ENCODE measurements at places on chromosomes 5 and 9.

- no peak for DNase-seq
These were observed 6.4 kb downstream of the GABBR2 start for GRCh38 chr9:98702340-98702739.

DNA sequence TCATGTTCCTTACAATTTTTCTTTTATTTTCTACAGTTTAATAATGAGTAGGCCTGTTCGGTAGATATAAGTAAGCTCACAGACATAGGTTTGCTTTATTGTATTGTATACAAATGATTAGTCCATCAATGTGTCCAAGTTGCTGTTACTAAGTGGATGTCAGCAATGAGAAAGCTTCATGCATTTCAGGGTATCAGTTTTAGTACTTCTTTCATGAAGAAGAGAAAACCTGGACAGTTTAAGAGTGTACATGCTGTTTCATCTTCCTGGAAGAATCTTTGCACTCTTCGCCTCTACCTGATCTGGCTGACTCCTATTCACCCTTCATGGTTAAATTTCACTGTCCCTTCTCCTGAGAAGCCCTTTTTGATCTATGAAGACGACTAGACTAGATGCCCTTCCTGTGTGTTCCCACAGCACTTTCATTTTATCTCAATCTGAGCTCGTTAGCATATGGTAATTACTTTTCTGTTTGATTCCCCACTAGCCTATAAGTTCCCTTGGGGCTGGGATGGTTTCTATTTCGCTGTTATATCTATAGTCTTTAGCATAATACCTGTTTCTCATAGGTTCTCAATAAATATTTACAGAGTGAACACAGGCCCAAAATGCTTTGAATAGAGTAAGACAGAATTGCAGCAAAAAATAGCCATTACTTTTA lies 70.7 kb downstream of the CETN3 start:
- no peak for DNase-seq

- no peak for DNase-seq
These were observed 5.2 kb upstream of the RPL26L1 start for GRCh38 chr5:172953776-172954675.

DNA sequence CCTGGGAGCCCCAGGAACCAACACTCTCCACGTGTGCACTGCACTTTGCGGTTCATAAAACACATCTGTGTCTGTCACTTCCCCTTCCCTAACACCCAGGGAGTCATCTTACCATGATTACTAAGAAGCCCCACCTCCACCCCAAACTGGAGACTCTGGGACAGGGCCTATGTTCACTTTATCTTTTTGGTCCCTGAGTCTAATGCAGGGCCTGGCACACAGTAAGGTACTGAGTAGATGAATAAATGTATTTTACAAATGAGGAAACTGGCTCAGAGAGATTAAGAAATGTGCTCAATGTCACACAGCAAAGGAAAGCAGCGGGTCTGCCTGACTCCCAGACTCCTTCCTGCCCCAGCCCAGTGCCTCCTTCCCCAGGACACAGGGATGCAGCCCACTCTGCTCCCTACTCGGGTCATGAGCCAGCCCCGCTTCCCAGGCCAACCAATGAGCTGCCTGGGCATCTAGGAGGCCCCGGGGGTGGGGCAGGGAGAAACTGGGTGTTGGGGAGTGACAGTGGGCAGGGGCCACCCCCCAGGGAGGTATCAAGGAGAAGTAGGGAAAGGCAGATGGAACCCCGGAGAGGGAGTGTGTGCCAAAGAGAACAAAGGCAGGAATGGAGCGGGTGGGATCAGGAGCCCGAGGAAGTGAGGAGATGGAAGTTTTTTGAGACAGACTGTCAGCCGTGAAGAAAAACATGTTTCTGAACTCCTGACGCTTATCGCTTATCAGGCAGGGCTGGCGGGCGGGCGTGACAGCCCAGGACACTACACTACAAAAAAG lies 30.5 kb downstream of the SHB start:
- DNase-seq, result no peak

DNA sequence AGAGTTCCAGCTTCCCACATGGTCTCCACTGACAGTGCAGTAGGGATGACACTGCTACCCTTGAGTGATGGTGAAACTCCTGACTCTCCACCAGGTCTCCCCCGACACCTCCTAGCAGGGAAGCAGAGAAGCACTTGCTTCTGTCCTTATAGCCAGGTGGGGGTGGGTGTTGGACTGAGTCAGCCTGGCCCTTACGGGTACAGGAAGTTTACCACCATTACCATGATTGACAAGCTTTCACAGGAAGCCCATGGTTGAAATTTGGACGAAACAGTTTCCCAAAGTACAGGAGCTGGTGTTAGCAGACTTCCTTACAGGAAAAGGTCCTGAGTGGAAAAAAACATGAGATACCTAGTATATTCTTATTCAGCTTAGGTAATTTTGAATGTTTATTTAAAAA lies 3.1 kb upstream of the FBXL7 start:
- no peak for DNase-seq

- DNase-seq, result no peak
These were observed 606.3 kb upstream of the ITGA1 start for GRCh38 chr5:52181403-52181802.

DNA sequence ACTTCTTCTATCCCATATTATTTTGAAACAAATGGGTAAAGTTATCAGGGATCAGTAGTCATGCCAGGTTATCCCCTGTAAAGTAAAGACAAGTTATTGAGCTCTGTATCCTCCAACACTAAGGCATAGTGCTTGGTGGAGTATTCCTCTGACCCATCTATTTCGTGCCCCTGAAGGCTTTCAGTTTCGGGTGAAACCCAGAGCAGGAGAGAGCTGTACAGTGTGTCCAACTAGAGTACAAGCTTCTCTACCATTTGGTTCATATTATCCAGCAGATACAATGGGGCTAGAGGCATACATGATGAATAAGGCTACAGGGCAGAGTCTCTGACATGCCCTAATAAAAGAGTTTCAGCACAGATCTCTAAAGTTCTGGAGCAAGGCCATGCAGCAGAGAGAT lies 3.2 kb upstream of the SLC22A4 start:
- no peak for DNase-seq

- no peak for DNase-seq
These were observed 974.2 kb upstream of the C9orf72 start for GRCh38 chr9:28547527-28547926.

- DNase-seq, result no peak
These were observed 282.7 kb upstream of the POU5F2 start for GRCh38 chr5:94024101-94024500.

DNA sequence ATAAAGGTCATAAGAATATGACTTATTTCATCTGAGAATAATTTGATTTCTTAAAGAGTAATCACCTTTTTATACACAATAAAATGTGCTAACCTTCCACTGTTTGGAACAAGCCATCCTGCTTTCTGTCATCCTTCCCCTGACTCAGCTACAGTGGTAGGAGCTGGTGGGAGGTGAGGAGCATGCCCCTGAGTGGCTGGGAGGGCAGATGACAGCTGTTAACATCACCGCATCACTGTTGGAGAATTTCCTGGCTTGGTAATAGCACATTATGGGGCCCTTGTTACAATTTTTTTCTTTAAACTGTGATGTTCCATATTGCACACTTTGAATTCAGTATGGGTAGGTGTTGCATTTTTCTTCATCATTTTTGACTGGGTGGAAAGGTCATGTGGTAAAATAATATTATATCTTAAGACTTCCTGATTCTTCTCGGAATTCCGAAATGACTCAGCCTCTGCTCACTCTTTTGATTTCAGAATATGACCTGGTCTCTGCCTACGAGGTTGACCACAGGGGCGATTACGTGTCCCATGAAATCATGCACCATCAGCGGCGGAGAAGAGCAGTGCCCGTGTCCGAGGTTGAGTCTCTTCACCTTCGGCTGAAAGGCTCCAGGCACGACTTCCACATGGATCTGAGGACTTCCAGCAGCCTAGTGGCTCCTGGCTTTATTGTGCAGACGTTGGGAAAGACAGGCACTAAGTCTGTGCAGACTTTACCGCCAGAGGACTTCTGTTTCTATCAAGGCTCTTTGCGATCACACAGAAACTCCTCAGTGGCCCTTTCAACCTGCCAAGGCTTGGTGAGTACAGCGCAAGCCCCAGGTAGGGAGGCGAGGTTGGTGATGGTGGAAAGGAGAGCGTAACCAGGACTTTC lies 5.8 kb downstream of the ADAMTS16 start:
- no peak for DNase-seq

- no peak for DNase-seq
These were observed 87.2 kb upstream of the DMRT1 start for GRCh38 chr9:754150-754931.

DNA sequence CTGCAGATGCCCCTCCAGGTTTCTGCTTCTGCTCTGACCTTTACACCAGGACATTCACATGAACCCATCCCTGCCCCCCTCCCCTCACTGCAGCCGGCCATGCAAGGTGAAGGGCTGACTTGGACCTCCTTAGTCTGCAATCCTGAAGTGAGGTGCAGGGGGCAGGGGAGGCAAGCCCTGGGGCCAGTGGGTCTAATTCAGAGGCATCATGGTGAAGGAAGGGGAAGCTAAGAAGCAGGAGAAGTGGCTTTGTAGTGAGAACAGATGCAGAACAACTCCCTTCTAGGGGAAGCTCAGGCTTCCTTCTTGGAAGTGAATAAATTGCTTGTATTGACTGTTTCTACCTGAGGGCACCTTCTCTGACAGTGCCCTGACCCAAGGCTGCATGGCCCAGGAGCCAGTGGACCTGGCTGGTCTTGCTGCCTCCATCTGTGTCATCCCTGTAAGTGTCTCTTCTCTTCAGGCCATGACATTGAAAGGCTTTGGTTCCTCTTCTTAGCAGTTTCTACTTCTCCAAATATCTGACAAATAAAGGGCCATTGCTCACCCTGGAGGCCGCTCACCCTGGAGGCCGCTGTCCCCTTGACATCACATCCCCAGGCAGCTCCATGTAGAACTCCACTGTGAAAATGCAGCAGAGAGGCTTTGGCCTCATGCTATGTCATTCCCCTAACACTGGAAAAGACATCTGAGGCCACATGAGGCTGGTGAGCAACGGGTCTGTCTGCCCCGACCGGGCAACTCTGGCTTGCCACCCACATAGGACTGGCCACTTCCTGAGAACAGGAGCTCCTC lies 55.3 kb downstream of the GADD45G start:
- no peak for DNase-seq

- DNase-seq, result no peak
These were observed 366 bp downstream of the EPB41L4A start for GRCh38 chr5:112418659-112419163.

GRCh38 chr5:137091472-137091871 lies 407.7 kb downstream of the SPOCK1 start:
- no peak for DNase-seq

DNA sequence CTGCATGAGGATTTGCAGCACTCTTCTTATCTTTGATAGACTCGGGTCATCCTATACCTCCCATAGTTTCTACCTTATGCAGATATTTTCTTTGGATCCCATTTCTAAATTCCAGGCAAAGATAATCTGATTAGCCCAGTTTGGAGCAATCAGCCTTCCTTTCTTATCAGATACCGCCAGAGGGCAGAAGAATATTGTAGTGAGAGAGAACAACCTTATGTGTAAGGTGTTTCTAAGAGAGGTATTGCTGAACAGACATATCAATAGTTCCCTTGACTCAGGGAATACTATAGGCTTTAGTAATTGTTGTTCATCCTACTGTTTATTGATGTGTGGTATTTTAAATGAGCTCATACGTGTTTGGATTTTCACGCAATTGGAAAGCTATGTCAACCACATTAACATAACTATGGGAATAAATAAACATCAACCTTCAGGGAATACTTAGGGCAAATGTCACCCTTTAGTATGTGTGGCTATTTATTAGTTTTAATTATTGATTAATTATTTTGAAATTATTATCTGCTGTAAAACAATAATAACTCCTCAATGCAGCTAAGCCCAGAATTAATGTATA lies 1435.2 kb upstream of the CDH9 start:
- DNase-seq, result no peak

Data from uterus (tissue), 4 donors.